ENCODE measurements at places on chromosomes 3 and 15. TPM values are rescaled to one million over a fixed set of nuclear protein-coding genes. Genes with fewer than 3 reads are reported as not detected.

The TKT gene
- 413 TPM for total RNA-seq

The CFAP100 gene
- total RNA-seq: not detected

The FBXW12 gene
- not detected for total RNA-seq

The CFAP161 gene
- total RNA-seq: 1.8 TPM

The CCPG1 gene
- total RNA-seq: 47.4 TPM

The ZNF502 gene
- 4.9 TPM for total RNA-seq

The CPEB1 gene
- total RNA-seq: not detected

The LSMEM2 gene
- total RNA-seq: not detected

The METTL6 gene
- total RNA-seq: 21.2 TPM

The TMEM40 gene
- total RNA-seq: not detected

The OR5K2 gene
- not detected for total RNA-seq

The P2RY14 gene
- total RNA-seq: not detected

The TRPC1 gene
- total RNA-seq: 10.1 TPM

The MEX3B gene
- 13.1 TPM for total RNA-seq

The ISG20 gene
- 4.9 TPM for total RNA-seq

The COX5A gene
- 64.3 TPM for total RNA-seq

The TM6SF1 gene
- total RNA-seq: 26.3 TPM

The ALS2CL gene
- total RNA-seq: 8.8 TPM

The GABRA5 gene
- not detected for total RNA-seq
